NCI-H1436 treated with DMSO at 0.1 percent for 48 hours (cell line): ENCODE measurements at places on chromosomes 5 and 9.

- DNase-seq: no peak
Measured at GRCh38 chr5:121325930-121326329, 525.8 kb upstream of the FTMT start.

DNA sequence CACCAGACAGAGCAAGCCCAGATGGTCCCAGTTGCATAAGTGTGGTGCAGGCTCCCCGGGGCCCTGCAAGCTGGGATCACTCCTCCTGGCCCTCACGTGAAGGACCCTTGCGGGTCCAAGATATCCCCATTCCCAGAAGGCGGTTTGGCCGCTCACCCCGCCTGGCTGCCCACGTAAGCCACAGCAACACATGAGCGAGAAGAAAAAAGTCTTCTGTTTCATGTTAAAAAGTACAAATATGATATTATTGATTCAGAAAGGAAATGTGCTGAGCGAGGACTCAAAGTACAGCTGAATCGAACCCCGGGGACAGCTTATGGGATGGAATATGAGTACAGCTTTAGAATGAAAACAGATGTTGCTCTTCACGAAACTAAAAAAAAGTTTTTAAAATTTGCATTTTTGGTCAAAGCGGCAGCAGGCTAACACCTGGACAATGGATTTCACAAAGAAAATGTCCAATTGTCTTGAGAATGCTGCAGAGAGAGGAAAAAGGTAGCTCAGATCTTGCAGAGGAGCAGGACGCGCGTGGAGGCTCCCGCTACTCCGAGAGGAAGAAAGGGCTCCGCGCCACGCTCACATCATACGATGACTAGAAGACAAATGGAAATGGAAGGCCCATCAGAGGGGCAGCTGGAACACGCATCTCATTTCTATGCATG, 427.6 kb downstream of the IRX1 start:
- no peak for DNase-seq

DNA sequence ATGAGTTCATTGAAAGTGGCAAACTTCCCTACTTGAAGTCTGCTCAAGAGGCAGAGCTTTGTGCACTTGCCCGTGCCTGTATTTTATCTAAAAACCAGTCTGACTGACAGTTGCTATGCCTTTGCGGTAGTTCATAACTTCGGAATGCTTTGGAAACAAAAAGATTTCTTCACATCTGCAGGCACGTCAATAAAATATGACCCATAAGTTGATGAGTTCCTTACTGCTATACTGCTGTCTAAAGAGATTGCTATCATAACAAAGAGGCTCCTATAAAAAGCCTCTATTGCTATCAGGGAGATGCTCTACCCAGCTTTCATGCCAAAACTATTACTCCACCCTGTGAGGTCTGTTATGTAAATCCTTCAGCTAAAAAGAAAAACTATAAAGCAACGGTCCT, 25.4 kb upstream of the RNF20 start:
- DNase-seq: no peak

DNA sequence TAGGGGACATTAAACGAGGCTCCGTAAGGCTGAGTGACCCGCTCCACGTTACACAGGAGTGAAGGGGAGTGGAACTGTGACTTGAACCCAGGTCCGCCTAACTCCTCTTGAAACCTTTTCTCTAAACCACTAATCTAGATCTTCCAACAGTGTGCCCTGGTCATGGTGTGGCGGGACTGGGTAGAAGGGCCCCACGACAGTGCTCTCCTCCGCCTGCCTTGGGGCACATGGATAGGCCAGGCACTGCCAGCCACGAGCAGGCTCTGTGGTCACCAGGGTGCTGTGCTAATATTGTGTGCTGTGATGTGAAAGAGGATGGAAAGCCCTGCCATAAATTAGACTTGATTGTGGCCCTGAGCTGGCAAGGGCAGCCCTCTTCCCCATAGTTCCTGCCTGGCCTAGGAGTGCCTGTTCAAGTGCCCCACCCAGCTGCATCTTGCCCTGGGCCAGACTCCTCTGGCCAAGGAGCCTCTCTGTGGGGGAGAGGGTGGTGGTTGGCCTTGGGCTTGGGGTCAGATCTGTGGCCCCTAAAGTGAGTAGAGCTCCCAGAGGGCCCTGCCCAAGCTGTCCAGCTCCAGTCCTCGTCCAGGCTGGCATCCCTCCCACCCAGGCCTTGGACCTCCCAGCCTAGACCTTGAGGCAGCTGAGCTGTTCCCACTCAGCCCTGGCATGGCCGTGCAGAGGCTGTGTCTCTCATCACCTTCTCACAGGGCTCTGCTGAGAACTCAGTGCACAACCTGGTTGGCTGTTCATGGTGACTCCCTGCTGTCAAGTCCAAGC, 67.8 kb upstream of the TBC1D2 start:
- DNase-seq: no peak

- DNase-seq: no peak
Measured at GRCh38 chr5:58641533-58641932, 58.7 kb downstream of the RAB3C start.

- no peak for DNase-seq
Measured at GRCh38 chr9:133449760-133450159, 10.0 kb upstream of the CACFD1 start.

GRCh38 chr9:79134654-79135053, 437.1 kb upstream of the TLE4 start:
- DNase-seq: no peak

- no peak for DNase-seq
Measured at GRCh38 chr5:78597974-78598371, 50.6 kb downstream of the LHFPL2 start.

GRCh38 chr5:95925378-95925744, 36.3 kb downstream of the ELL2 start:
- no peak for DNase-seq

GRCh38 chr5:55497712-55498111, 37.1 kb downstream of the PLPP1 start:
- DNase-seq: no peak

GRCh38 chr5:98514215-98514614, 259.2 kb upstream of the RGMB start:
- no peak for DNase-seq

- no peak for DNase-seq
Measured at GRCh38 chr9:17318821-17319320, 184.0 kb downstream of the CNTLN start.

DNA sequence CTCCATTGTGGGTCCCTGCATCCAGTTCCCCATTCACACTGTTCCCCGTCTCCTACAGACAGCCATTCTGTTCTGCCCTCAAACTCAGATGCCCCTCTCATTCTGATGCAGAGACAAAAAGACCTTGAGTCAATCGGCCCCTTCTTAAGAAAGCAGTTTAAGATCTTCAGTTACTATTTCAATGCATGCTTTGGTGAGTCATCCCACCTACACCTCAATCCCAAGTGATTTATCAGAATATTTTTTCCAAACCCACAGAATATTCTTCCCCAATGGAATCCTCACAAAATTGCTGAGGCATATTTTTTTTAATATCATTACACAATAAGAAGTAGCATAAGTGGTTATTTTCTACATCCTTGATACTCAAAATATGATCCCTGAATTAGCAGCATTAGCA, 92.4 kb upstream of the SLC1A1 start:
- no peak for DNase-seq

DNA sequence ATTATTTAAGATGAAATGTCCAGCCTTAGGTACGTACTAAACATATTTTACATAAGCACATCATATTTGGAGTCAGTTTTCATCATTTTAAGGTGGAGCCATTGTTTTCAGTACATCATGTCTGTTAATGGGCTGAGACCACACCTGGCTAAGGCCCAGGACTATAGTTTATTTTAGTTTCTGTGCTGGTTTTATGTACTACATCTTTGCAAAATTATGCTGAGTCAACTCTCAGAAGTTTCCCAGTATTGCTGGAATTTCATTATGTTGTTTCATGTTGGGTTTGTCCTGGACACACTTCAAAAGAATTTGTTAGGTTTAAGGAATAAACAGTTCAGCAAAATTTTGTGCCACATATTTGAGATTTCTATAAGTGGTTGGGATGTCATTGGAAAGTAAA, 171.2 kb downstream of the CCDC171 start:
- DNase-seq: no peak

DNA sequence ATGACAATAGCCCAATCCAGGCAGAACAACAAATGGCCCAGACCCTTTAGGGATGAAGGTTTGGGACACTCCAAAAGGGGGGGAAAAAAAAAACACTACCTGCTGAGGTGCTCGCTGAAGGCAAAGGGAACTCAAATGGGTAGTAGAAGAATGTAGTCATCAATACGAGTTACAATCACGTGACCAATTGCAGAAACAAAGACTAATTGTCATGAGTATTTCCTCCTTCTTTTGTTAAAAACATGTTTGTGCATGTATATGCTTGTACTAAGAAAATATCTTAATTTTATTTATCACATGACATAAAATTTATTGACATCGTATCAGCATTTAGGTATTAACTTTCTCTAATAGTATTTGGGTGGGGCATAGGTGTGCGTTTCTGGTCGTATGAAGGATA, 743.5 kb downstream of the DNAH5 start:
- no peak for DNase-seq

DNA sequence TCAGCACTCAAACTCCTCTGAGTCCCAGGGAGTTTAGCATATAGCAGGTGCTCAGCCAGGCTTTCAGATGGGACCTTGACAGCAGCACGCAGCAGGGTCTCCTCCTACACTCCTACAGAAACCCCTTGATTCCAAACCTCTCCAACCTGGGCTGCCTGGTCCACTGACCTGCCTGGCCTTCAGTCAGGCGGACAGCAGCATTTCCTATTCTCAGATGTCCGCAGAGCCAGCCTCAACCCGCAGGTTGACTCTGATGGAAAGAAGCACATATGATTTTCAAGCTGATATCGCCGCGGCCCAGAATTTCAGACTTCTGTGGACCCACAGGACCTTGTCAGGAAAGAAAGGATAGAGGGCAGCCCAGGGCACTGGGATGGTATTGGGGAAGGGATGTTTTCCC, 5.3 kb upstream of the SLC25A48 start:
- no peak for DNase-seq

DNA sequence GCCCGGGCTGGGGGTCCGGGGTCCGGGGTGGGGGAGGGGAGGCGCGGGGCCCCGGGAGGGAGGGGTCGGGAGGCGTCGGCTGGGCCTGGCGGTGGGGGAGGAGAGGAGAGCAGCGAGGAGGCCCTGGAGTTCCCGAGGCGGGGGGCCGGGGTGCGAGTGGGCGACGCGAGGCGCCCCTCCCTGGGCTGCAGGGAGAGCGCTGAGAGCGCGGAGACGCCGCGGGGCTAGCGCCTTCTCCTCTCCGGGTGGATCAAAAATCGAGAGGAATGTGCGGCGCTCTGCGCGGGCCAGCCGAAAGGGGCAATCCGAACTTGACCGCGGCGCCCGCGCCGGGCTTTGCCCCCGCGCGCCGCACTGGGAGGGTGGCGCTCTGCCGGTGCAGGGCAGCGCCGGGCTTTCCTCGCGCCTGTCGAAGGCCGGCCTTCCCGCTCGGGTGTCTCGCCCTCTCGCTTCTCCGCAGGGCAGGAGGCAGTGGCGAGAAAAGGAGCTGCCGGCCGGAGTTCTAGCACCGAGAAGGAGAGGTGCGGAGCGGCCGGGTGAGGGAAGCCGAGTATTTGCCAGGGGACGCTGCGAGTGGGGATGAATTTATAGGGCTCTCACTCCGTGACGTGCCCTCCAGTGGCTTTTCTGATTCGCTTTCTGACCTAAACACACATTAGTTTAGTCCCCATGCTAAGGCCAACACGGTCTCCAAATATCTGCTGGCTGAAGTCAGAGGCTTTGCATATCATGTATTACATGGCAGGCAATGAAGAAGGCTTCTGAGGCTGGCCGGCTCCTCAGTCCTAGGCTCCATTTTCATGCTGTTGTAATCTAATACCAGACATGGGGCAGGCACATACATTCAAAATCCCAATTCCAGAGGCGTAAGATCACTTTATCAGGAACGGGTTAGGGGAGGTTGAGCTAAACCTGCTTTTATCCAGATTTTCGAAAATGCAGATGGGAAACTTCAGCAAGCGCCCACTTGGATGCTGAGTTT, 503 bp upstream of the GDNF start:
- DNase-seq: no peak

- no peak for DNase-seq
Measured at GRCh38 chr5:56170557-56170956, 62.6 kb downstream of the ANKRD55 start.

DNA sequence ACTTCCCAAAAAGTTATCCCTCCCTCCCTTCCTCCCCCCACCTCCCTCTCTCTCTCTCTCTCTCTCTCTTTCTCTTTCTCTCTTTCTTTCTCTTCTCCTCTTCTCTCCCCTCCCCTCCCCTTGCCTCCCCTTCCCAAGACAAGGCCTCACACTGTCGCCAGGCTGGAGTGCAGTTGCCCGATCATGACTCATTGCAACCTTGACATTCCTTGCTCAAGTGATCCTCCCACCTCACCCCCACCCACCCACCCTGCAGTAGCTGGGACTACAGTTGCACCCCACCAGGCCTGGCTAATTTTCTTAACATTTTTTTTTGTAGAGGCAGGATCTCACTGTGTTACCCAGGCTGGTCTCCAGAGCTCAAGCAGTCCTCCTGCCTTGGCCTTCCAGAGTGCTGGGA, 32.8 kb downstream of the VPS13A start:
- DNase-seq: no peak

- no peak for DNase-seq
Measured at GRCh38 chr9:137158625-137159024, 11.2 kb downstream of the LRRC26 start.

GRCh38 chr9:127589955-127590370, 22.1 kb upstream of the STXBP1 start:
- no peak for DNase-seq

DNA sequence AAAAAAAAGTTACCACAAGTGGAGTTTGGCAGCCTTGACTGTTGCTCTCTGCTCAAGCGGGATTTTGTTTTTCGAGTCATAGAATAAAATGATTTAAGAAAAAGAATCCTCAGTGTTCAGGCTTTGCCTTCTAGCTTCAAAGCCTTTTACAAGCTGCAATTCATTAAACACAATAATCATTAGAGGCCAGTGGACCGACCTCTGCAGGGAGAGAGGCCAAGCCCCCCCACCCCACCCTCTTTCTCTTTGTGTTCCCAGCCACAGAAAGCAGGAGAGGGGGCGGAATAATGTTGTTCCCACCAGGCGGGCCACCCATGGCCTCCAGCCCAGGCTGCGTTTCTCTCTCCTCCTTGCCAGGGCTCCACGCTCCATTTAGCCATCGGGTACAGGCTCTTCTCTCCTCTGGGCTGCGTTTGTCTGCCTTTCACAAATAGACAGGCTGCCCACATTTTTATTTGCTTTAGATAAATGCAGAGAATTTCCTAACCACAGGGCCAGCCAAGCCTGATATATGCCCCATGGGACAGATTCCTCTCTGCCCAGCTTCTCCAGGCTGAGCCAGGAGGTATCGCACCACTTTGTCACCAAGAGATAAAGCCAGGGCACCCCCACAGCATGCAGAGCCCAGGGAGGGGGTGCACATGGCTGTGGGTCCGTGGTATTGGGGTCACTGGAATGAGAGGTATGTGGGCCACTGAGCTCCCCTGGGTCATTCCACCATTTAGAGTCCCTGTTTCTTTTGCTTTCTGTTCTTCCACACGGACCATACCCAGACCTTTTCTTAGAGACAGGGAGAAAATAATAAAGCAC, 318.8 kb downstream of the PIK3R1 start:
- no peak for DNase-seq
